ENCODE measurements at places on chromosomes 4 and X.

DNA sequence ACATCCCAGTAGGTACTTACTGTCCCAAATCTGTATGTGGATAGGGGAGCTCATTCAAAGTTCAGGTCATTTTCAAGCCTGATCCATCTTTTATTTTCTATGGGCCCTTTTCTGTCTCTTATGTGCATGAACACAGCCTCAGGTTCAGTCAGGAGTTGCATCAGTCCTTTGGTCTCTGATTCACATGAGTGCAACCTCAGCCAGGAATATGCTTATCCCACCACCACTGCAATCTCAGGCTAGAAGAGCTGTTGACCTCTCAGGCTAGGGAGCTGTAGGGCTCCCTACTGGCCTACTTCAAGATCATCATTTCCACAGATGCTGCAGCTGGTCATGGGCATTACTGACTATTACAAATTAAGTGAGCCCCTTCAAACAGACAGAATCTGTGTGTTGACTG is 27.2 kb downstream of the AASDH start:
- no peak for DNase-seq

GRCh38 chr4:26360864-26361263 is 40.0 kb downstream of the RBPJ start:
- no peak for DNase-seq

- DNase-seq, result no peak
These were observed 216.9 kb downstream of the EPHA5 start for GRCh38 chr4:65453398-65453797.

DNA sequence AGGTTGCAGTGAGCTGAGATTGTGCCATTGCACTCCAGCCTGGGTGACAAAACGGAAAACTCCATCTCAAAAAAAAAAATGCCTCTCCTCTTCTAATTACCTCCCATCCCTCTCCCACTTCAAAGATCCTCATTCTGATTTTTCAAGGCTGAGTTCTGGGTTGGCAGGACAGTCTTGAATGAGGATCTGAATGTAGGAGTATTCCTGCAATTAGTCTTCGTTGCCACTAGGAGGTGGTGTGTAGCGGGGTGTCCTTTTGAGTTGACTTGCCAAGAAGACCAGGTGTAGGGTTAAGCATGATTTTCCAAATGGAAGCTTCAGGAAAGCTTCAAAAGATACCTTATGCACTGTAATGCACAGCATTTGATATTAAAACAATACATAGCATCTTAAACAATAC is 169.9 kb downstream of the ASMT start:
- DNase-seq, result no peak

- no peak for DNase-seq
These were observed 4.1 kb downstream of the ZNF827 start for GRCh38 chr4:145934434-145935047.

- no peak for DNase-seq
These were observed 34.5 kb downstream of the SPINK2 start for GRCh38 chr4:56786955-56787354.

DNA sequence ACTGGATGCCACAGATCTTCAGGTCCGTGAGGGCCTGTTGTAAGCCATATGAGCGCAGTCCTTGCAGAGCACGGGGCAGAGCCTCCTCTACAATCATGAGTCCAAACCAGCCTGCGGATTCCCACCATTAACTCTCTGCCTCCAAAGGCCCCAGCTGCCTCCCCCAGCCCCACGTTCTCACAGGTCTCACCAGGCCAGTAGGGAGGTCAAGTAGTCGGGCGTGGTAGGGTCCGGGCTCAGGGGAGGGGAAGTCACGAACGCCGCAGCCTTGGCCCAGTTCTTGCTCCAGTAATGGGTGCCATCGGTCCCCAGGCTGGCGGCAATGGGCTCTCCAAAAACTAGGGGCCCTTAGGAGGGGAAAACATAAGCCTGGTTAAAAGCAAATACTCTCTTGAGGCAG is 53.6 kb downstream of the CRMP1 start:
- DNase-seq, result no peak

DNA sequence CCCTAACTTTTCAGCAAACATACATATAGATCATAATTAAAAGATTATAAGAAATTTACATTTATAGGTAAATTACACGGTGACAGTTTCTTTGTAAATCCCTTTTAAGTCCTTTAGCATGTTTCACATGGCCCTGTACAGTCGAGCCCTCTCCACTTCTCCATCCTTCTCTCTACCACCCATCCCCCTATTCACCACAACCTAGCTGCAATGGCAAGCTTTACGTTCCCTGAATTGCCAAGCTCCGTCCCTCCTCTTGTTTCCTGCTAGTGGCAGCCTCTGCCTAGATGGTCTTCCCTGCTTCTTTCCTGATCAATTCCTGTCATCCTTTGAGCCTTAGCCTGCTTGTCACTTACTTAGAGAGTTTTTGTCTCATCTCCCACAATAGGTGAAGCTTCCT is 116.2 kb downstream of the TMA16 start:
- no peak for DNase-seq

GRCh38 chr4:3307060-3307459 is 14.2 kb downstream of the RGS12 start:
- DNase-seq, result no peak

- no peak for DNase-seq
These were observed 17.2 kb upstream of the ZNF718 start for GRCh38 chr4:107083-107443.

GRCh38 chr4:165788686-165789463 is 84.2 kb upstream of the TLL1 start:
- no peak for DNase-seq

- no peak for DNase-seq
These were observed 55.7 kb upstream of the STIM2 start for GRCh38 chr4:26804925-26805324.

DNA sequence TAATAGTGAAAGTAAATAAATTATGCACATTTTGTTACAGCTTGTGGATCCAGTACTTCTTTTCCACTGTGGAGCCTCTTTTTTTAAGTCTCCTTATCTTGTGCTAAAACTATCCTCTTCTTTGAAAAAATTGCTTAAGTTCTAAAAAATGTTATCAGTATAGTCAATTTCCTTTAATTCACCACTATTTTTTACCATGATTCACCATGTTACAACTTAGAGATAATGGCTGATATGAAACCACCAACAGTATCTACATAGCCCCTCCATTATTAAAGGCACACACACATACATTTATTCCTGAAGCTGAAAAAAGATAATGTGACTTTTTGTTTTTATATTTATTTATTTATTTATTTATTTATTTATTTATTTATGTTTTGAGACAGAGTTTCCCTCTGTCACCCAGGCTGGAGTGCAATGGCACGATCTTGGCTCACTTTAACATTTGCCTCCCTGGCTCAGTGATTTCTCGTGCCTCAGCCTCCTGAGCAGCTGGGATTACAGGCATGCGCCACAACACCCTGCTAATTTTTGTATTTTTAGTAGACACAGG is 243.2 kb downstream of the SPOCK3 start:
- DNase-seq, result no peak

DNA sequence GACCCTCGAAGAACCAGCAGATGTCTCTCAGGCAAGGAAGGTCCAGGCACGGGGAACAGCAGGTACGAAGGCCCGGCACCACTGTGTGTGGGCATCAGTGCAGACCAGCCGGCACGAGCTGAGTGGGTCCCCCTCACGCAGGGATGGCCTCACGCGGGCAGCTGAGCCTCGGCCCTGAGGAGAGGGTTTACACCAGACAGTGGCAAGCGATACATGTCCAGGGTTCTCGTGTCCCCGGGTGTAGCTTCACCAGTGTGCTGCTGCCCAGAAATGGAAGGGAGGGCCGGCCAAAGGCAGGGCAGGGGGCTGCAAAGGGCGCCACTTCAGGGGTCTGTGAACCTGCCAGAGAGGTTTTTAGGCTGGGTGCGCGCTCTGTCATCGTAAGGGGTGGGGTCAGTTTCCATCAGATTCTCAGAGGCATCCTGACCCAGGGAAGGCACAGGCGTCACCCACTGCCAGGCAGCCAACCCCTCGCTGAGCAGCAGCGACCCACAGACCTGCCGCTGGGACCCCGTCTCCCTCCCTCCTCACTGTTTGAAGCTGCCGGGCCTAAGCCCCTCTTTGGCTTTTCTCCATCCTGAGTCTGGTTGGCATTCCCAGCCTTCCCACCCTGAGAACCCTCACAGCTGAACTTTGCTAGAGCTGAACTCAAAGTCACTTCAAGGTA is 107.0 kb downstream of the CPZ start:
- DNase-seq, result no peak

DNA sequence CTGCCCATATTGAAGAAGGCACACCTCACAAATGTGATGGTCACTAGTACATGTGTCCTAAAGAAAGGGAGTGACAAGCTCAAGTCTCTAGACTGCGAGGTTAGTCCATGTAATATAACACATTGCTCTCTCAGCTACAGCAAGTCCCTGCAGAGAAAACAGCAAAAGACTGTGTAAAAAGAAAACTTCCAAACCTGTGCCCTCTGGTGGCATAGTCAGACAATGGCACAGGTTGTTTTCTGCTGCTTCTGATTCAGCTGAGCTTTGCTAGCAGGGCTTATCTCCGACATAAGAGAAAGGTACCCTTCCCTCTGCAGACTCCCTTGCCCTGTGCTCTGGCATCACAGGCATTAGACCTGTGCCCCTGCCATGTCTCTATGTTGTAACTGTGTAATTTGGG is 1.4 kb upstream of the SERPINA7 start:
- peak; percentile 1 for DNase-seq

DNA sequence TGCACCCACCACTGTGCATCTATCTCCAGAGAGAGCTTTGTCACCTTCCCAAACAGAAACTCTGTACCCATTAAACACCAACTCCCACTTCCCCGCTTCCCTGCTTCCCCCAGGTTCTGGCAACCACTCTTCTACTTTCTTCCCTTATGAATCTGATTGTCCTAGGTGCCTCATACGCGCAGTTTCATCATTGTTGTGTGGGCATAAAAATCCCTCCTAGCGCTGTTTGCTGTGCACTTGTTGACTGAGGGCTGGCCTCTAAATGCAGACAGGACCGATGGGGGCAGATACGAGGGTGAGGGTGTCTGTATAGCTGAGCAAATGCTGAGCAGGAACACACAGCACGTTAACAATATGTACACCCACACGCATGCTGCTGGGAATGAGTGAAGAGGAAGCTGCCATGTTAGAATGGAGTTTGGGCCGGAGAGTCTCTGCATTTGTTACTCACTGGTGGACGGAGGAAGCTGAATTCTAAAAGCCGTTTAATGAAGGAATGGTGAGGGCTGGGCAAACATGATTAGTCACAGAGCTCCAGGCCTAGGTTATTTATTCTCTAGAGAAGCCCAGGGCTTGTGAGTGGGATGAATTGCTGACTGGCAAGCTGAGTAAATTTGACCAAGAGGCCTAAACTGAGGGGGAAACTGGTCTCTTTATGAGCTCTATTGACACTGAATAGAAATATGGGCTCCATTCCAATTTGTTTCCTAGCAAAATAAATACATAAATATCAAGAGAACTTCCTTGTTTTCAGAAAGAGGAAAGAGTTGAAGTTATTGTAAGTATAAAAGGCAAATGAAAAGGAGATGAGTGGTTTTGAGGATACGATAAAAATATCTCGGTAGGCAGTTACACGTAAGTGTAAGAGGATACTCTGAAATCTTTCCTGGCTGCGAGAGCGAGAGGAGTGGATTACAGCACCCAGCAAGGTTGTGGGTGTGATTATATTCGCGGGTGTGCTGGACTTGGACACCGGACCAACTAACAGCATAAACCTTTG is 95.9 kb upstream of the RPS6KA3 start:
- no peak for DNase-seq

DNA sequence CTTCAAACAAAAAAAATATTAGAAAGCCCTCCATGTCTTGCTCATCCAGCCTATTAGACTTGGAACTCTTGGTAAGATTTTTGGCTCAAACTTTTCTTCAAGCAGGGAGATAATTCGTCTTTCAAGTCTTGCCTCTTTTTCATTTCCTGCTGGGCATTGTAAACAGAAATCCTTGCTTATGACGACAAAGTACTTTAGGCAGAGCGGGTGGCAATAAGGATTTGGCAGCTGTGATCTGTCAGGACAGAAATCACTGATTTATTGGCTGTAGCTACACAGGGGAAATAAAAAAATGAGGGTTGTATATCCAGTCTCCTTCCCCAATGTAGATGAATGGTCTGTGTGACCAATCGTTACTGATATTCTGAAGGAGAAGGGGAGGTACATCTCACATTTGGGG is 121.6 kb downstream of the SLC4A4 start:
- DNase-seq, result no peak

- DNase-seq, result no peak
These were observed 101.8 kb downstream of the ANXA5 start for GRCh38 chr4:121594796-121595526.

GRCh38 chr4:17109126-17109525 is 210.7 kb upstream of the LDB2 start:
- no peak for DNase-seq

- DNase-seq, result peak; percentile 34
These were observed 82.2 kb downstream of the FNIP2 start for GRCh38 chr4:158850800-158851644.

DNA sequence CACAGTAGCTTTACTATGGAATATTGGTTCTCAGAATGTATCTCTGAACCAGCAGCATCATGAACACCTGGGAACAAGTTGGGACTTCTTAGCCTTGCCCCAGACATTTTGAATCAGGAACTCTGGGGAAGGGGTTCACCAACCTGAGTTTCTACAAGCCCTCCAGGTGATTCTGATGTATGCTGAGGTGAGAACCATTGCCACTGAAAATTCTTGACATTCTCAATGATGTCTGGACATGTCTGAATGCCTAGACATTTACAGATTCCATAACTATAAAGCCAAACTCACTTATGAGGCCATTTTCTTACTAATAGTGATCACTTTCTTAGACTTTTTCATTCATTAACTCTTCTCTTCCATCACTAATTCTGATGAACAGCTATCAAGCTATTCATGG is 389.4 kb upstream of the FTHL17 start:
- DNase-seq, result no peak

DNA sequence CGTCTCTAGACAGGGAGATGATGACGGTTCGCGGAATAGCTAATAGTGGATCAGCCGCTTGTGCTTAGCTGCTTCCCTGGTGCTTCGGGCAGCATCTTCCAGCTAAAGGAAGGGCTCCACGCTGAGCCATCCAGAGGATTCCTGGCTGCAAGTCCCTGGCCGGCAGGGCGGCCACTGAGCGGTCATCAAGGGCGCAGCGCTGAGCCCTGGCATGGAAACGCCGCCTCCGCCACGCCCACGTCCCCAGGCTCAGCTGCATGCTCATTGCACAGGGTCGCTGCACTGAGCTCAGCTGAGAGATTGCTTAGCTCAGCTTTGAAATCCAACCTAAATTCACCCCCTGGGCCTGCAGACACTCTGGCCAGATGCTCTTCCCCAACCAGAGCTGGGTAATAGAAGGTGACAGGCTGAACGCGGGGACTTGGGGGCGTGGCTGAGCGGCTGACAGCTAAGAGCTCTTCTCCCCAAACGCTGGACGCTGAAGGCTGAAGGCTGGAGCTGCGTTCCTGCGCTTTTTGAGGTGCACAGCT is 118.2 kb upstream of the KIT start:
- DNase-seq, result no peak

Data from activated CD4-positive, alpha-beta T cell treated with anti-CD3 and anti-CD28 coated beads, Interleukin-2, Interleukin-6, amounts not matched to agents 100 ng/mL and 50 ng/mL, durations not matched to agents 16 hours and 8 hours (primary cell).